AG04450 (cell line): ENCODE measurements at places on chromosomes 3 and 15. TPM values are rescaled to one million over a fixed set of nuclear protein-coding genes. Genes with fewer than 3 reads are reported as not detected.

DNA sequence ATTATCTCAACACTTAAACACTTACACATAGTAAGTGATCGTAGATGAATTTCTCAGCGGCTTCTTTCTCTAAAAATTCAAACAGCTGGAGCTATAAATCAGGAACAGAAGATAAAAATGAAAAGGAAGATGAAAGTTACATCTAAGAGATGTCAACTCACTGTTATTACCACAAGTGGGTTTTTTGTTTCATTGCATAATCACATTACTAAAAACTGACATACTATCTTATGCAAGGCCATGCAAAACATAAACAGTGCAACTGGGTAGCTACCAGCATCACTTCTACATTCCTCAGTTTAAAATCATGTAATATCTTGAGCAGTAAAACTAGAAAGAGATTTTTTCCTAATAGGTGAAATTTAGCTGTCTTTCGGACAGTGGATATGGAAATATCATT lies 14.9 kb downstream of the MINDY4B start:
- DNase-seq: no peak

ARNT2 gene
- polyA plus RNA-seq: 36.8 and 42.8 TPM in 2 replicates

DNA sequence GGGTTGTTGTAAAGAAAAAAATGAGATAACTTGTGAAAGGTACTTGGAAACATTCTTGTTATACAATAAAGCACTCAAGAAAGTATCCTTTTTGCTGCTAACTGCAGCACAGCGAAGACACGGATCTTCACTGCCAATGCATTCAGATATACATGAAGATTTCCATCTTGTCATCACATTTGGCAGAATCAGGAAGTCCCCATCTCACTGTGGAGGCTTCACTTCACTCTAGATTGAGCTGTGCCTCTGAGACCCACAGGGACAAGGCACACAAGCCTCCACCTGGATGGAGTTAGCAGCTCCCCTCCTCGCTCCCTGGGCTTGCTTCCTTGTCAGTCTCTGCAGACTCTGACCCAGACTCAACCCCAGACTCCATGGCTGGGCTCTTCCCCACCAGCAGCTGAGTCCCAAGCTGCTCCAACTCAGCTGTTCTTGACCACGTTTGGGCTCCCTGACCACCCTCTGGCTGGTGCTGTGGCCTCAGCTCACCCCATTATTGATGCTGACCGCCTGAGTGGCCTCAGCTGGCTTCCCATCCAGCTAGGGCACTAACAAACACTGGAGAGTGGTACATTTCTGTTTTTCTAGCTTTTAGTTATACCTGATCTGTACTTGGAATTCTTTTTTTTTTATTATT lies 45.4 kb upstream of the SMAD3 start:
- DNase-seq: no peak

GOLGA6L10 gene
- 0.99 and 1.3 TPM in 2 replicates for polyA plus RNA-seq

- no peak for DNase-seq
Observed at GRCh38 chr3:185828755-185829154, 3.9 kb upstream of the IGF2BP2 start.

ZNF774 gene
- 1.1 and 2.3 TPM in 2 replicates for polyA plus RNA-seq

- no peak for DNase-seq
Observed at GRCh38 chr3:22450786-22451400, 699.9 kb upstream of the ZNF385D start.

DNA sequence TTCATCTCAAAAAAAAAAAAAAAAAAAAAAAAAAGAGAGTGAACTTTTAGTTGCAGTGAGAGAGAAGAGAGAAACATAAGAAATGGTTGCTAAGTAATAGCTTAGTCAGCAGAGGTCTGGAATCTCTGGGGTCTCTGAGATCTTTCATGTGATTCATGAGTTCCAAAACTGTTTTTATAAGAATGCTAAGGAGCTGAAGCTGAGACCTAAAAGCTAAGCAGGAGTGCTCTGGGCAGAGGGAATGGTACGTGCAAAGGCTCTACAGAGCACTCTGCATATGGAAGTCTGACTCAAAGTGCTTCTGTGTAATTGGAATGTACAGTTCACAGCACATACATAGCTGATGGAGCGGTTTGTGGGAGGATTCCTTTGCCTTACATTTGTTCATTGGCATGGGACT lies 66.3 kb upstream of the LRIG1 start:
- DNase-seq: peak; percentile 72
